ENCODE measurements at places on chromosomes 11 and 22. TPM values are rescaled to one million over a fixed set of nuclear protein-coding genes. Genes with fewer than 3 reads are reported as not detected.

Gene NDUFC2
- total RNA-seq, result 36.9 TPM

Gene ARHGAP8
- 7.1 TPM for total RNA-seq

Gene LRRC4C
- total RNA-seq, result not detected

Gene CYB5R3
- 44.8 TPM for total RNA-seq

Gene ACR
- not detected for total RNA-seq

Gene CRYBB2
- total RNA-seq, result not detected

All from T-helper 17 cell (primary cell).